K562 (cell line): ENCODE measurements at places on chromosomes 11 and 22.

- DNase-seq = no peak
These were observed 76.5 kb downstream of the NAT10 start for GRCh38 chr11:34181856-34182405.

GRCh38 chr11:20353829-20354434 is 9.6 kb upstream of the HTATIP2 start:
- DNase-seq = peak; percentile 70

DNA sequence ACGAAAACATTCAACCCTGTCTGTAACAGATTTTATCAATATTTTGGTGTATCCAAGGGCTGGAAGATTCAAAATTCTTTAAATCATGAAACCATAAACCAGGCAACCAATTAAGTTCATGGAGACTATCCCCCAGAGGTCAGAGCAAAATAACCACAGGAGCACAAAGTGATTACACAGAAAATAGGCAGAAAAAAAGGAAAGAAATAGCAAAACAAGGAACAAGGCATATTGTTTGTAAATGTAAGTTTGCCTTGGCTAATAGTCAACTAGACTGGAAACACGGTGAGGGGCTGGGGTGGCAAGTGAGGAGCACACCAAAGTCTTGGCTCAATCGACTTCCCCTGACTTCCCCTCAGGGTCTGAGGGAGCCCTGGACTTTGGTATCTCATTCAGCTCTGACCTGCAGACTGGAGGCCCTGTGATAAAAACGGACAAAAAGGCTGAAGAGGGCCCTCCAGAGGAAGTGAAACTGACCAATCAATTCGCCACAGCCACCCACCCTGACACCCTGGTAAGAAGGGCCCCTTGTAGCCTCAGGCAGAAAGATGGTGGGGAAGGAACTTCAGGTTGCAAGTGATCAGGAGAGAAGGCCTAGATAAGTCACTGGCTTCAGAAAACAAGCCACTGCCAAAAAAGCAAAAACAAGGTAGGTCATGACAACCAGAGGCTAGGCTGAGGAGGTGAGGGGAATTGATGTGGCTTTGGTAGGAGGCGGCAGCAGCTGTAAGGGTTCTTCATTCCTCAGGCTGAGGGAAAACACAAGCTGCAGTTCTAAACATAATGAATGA is 1.8 kb downstream of the SIK3 start:
- peak; percentile 80 for DNase-seq

DNA sequence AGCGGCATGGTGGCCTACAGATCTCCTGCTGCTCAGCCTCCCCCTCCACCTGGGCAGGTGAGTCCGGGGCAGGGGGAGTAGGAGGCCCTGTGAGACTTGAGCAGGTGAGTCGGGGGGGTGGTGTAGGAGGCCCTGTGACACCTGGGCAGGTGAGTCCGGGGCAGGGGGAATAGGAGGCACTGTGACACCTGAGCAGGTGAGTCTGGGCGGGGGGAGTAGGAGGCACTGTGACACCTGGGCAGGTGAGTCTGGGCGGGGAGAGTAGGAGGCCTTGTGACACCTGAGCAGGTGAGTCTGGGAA is 299.3 kb downstream of the BRD1 start:
- DNase-seq = no peak

DNA sequence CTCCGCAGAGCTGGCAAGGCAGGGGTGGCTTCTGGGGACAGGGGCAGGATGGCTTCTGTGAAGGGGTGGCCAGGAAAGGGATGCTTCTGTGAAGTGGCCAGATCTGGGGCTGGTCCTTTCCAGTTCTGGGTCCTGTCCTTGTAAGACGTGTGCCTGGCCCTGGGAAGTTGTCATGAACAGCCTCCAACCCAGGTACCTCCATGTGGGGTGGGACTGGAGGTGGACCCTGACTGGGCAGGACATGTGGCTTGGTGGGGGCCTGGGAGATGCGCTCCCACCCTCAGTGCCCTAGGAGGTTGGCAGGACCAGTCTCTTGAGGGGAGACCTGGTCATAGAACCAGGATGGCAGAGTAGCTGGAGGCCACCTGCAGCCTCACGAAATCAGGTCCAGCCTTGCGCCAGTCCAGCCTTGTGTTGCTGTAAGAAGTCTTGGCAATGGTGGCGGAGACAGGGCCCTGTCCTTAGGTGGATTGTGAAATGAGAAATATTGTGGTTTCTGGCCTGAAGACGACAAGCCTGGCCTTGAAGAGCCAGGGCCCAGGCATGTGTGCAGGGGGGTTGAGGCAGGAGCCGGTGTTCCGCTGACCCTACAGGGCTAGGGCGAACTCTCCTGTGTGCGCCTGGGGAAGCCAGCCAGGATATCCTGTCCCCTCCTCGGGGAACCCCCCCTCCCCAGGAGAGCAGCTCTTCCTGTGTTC is 2.6 kb downstream of the KCNQ1 start:
- DNase-seq = no peak

- DNase-seq = no peak
These were observed 3.0 kb upstream of the MUC2 start for GRCh38 chr11:1071571-1072115.

GRCh38 chr11:77267962-77268361 is 33.5 kb downstream of the GDPD4 start:
- DNase-seq = no peak
